ENCODE measurements at places on chromosomes 11 and 22.

GRCh38 chr11:117814766-117815261 lies 9.7 kb downstream of the FXYD2 start:
- no peak for DNase-seq

GRCh38 chr11:130847517-130847916 lies 68.8 kb downstream of the SNX19 start:
- no peak for DNase-seq

DNA sequence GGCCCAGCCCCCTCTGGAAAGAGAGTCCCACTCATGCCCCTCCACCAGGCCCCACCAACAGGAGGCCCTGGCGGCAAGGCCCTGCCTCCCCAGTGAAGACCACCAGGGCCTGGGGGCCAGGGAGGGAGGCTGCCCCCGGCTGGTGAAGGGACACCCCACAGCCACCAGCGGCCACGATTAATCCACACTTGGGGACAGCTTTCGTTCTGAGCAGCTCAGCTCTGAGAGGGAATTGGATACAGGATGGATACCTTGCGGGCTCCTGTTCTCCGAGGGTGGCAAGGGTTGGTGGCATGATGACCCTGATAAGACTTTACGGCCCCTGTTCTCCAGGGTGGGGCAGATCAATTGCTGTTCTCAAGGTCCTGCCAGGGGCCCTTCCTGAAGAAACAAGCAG lies 6.9 kb upstream of the NLRP6 start:
- no peak for DNase-seq

- no peak for DNase-seq
Measured at GRCh38 chr11:36631774-36632173, 33.7 kb upstream of the RAG2 start.

GRCh38 chr11:4195909-4196308 lies 101.3 kb downstream of the RRM1 start:
- no peak for DNase-seq

GRCh38 chr22:35307892-35308291 lies 8.2 kb downstream of the TOM1 start:
- DNase-seq: no peak

DNA sequence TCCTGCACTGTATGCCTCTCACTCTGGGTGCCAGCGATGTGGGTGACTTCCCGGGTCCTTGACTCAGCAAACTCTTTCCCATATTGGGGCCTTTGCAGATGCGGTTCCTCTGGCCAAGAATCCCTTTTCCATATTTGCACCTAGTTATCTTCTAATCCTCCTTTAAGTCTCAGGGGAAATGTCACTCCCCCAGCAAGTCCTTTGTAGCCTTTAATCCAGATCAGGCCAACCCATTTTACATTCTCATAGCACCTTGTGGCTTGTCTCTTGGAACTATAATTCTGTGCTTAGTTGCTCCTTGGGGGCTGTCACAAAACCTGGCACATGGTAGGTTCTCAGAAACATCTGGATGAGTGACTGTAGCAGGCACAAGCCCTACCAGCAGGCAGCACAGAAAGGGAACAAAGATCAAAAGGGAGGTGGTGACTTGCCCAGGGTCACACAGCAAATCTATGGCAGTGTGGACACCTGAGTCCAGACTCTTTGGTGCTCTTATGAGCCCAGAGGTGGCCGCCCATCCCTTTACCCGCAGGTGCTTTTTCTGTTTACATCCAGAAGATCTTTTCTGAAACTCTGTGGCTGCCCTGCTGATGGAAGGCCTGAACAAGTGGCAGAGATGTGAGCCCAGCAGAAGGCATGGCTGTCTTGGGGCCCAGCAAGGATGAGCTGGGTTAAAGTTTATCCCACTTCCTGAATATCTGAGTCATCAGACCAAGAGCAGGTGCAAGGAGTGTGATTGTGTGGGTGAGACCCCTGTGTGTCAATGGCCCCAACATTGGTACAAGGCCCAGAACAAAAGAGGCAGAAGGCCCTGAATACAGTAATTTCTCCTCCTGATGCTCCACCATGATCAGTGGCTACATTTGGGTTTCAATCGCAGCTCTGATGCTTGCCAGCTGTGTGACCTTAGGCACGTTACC lies 78.6 kb upstream of the GRK3 start:
- DNase-seq: no peak

- DNase-seq: peak; percentile 70
Measured at GRCh38 chr22:49962012-49962750, 1.6 kb downstream of the PIM3 start.

GRCh38 chr11:877565-877964 lies 33.0 kb downstream of the CHID1 start:
- no peak for DNase-seq

- DNase-seq: no peak
Measured at GRCh38 chr22:17772249-17772957, 1.9 kb downstream of the BID start.

DNA sequence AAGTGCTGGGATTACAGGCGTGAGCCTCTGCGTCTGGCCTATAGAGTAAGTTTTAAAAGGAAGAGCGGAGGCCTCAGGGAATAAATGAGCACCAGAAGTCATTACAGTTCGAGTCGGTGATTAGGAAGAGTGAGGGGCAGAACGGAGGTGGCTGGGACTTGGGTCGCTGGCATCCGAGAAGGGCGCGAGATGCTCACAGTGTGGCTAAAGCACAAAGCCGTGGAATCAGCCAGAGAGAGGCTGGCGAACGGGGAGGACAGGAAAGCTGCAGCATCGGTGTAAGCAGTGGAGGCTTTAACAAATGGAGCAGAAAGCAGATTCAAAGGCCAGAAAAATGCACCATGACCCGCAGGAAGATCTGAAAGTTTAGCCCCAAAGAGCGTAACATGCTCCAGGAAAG lies 2.7 kb upstream of the KRTAP5-4 start:
- DNase-seq: no peak

GRCh38 chr22:24905909-24906308 lies 40.6 kb downstream of the LHFPL7 start:
- no peak for DNase-seq

Measured in smooth muscle cell of the brain vasculature (primary cell).